ENCODE measurements at places on chromosomes 13 and 19.

DNA sequence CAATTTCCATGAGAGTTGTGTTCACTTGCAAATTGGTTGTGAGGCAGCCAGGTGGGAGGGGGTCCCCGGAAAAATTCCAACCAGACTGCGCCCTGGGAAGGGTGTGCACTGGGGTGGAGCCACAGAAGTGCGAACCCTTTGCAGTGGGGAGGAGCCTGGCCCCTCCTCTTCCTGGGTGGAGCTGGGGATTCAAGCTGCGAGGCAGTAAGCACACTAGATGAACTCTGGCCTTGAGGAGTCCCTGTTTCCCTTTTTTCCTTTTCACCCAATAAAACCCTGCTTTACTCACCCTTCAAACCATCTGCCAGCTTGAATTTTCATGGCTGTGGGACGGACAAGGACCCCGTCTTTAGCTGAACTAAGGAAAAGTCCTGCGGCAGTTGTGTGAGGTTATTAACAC, 31.0 kb upstream of the MBNL2 start:
- DNase-seq: no peak

- peak; percentile 39 for DNase-seq
These were observed 770 bp downstream of the HNRNPM start for GRCh38 chr19:8445488-8446001.

DNA sequence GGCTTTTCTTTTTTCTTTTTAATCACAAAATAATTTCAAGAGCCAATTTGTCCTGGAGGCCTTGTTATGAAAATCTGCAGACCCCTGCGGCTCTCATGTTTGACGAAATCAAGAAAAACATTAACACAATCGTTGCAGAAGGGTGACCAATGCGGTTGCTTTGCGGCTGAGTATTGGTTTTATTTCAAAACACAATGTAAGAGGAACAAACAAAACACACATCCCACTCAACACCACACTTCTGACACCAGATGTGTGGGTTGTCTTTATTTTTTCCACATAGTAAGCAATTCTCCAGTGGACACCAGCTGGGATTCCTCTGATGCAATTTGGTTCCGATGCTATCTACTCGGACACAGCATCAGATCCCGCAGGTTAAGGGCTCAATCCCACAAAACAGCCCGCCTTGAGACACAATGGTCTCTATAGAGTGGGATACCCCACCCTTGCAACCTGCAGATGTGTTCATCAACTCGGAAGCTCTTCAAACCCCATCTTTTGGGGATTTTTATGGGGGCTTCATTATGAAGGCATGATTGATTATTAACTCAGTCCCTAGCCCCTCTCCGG, 21.9 kb upstream of the CCDC124 start:
- no peak for DNase-seq

DNA sequence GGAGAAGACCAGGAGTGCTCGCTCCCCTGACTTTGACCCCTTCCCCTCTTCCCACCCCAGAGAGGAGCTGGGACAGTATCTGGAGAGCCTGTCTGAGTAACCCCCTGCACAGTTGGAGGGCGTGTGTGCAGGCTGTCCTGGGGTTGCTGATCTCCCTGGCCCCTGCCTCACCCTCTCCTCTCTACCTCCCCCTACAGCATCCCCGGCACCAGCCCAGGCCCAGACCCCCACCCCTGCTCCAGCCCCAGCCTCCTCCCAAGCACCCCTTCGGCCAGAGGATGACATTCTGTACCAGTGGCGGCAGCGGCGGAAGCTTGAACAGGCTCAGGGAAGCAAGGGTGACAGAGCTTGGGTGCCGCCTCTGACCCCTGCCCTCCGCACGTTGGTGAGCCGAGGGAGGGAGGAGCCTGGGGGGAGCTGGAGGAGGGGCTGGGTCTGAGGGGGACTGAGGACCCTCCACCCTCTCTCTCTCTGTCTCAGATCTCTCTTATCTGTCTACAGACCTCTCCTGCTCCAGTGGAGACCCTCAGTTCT, 8.7 kb downstream of the PROSER3 start:
- no peak for DNase-seq
